ENCODE measurements at places on chromosomes 4 and X. TPM values are rescaled to one million over a fixed set of nuclear protein-coding genes. Genes with fewer than 3 reads are reported as not detected.

The HCCS gene
- total RNA-seq: 28.6 TPM

The MAGEE1 gene
- 1.2 TPM for total RNA-seq

The TMSB15B gene
- not detected for total RNA-seq

The TCEAL4 gene
- total RNA-seq: 31.0 TPM

The KLHL34 gene
- total RNA-seq: not detected

The PNMA6A gene
- total RNA-seq: 0.11 TPM

The PCDH10 gene
- not detected for total RNA-seq

The ESX1 gene
- total RNA-seq: not detected

The IL15 gene
- total RNA-seq: 0.24 TPM

The HTR2C gene
- total RNA-seq: not detected

- DNase-seq: no peak
These were observed 5.8 kb downstream of the HERC3 start for GRCh38 chr4:88597970-88598660.

DNA sequence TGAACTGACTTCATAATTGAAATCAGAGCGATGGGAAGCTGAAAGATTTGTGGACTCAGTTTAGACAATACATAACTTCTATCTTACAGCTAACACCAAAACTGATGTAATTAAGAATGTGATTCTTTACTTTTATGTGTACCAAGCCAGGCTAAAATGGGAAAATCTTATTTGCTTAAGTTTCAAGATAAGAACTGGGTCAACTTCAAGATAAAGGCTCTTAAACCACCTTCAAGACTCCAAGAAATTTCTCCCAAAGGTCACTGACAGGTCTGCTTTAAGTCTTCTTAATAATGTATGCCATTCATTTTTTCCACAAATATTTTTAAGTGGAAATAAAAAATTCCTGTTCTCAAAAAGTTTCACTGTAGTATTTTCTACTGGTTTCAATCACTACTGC is 55.5 kb downstream of the DDX60 start:
- no peak for DNase-seq

DNA sequence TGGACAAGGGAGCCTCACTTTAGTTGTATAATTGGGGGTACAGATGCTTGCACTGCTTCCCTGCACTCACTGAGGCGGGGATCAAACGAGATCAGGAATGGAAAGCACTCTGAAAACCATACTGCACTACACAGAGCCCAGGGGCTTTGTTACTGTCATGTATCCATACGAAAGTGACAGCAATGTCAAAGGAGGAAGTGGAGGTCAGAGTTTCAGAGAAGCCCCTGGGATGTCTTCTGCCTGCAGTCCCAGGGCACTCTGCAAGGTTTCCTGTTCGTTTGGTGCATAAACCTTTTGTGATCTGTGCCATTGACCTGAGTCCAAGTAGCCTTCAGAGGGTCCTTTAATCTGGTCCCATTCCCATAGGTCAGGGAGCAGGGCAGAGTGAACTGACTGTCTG is 31.2 kb downstream of the RNF175 start:
- no peak for DNase-seq

- peak; percentile 79 for DNase-seq
These were observed 11.7 kb upstream of the STATH start for GRCh38 chr4:69984030-69984443.

GRCh38 chrX:41558531-41558930 is 111.4 kb downstream of the NYX start:
- DNase-seq: no peak

- no peak for DNase-seq
These were observed 53.0 kb downstream of the C4orf50 start for GRCh38 chr4:5965225-5965624.

GRCh38 chr4:96642490-96642889 is 802.6 kb downstream of the PDHA2 start:
- DNase-seq: no peak

DNA sequence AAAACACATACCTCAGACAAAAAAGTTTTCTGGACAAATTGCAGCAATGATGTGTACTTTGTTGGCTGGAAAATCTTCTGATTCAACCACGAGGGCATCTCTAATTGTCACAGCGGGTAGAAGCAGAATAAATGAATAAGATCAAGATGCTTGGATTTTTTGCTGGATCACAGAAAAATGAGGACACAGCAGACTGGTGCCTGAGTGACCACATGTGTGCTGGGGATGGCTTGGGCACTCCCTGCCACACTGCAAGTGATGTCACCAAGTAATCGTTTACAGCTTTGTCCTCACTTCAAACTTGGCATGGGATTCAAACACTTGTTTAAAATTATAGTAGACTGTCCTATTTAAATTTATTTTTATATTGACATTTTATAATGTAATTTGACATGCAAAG is 557.0 kb downstream of the SPRY1 start:
- no peak for DNase-seq

DNA sequence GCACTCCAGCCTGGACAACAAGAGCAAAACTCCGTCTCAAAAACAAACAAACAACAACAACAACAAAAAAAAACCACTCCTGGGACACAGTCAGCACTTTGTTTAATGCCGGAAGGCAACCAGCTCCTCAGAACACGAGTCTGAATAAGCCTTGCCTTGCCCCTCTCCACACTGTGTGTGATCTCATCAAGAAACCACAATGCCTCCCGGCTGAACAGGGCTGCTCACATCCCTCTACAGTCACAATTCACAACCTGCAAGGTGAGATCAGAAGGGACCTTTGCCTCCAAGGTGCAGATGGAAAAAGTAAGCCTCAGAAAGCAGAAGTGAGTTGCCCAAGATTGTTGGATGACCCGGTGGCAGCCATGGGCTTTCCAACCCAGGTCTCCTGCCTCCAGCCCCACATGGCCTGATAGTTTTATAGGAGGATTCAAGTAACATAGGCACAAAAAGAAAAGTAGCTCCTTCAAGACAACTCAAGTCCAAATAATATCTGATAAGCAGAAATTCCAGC is 80.8 kb downstream of the JAKMIP1 start:
- no peak for DNase-seq

DNA sequence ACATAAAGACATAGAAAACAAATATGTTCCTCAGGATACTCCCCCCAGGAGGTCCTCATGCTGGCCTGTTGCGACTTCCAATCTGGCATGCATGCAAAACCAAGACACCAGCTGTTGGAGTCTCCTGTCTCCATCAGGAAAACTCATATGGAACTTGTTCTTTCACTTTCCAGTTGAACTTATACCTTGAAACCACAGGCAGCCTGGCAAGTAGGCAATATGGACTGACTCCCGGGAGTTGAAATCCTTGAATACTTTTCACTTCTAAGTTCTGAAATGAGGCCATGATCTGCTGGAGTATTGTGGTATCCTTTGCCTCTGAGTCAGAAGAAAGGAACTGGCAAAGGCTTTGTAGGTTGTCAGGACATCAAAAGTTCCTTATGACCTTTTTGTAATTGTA is 444.2 kb downstream of the IDS start:
- DNase-seq: no peak

- DNase-seq: no peak
These were observed 9.1 kb upstream of the YTHDC1 start for GRCh38 chr4:68358988-68359387.

DNA sequence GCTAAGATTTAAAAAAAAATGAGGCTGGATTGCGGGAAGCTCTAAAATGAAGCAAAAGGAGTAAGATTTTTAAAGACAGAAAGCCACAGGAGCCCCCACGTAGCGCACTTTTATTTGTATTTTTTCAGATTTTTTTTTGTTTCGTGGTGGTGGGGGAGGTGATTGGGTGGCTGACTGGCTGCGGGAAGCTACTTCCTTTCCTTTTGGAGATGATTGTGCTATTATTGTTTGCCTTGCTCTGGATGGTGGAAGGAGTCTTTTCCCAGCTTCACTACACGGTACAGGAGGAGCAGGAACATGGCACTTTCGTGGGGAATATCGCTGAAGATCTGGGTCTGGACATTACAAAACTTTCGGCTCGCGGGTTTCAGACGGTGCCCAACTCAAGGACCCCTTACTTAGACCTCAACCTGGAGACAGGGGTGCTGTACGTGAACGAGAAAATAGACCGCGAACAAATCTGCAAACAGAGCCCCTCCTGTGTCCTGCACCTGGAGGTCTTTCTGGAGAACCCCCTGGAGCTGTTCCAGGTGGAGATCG is 908 bp downstream of the PCDH10 start:
- no peak for DNase-seq

DNA sequence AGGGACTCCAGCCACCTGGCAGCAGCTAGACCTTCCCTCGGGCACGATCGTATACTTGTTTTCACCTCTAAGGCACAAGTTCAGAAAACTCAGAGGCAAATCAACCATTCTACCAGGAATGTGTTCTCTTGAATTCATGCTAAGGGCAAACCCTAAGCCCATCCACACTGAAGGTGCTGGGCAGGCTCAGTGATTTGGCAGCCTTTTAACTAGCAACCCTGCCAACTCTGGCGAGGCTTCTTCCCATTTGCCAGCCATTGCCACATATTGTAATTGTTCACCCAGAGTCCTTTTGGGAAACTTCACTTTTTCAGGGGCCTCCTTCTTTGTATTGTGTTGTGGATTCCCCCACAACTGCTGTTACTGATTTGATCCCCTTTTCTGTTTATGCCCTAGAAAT is 298.6 kb upstream of the LDB2 start:
- DNase-seq: no peak

DNA sequence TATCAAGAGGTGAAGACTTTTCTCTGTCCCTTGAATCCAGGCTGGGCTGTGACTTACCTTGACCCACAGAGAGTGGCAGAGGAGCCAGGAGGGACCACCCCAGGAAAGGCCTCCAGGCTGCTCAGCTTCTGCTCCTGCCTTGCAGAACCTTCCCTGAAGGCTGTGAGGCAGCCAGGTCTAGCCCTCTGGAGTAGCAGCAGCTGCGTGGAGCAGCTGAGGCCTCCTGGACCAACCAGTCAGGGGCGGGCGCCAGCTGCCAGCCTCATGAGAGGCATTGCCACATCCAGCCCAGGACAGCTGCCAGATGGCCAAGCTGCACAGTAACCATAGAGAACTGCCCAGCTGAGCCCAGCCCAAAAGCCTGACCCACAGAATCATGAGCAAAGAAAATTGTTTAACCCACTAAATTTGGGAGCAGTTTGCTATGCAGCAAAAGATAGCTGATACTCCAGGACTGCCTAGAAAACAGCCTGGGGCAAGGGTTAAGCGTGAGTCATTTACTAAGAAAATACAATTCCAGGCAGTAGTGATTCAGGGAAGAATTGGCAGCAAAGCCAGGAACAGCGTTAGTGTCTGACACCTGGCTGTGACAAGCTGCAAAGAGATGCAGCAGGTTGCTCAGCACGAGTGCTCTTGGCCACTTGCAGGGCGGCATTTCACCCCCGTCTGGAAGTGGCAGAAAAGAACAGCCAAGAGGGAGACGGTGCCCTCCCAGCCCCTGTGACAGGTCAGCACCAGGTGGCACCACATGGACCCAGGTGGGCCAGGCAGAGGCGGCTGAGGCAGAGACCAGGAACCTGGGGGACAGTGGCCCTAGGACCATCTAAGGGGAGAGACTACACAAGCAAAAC is 14.7 kb upstream of the PDE6B start:
- no peak for DNase-seq

DNA sequence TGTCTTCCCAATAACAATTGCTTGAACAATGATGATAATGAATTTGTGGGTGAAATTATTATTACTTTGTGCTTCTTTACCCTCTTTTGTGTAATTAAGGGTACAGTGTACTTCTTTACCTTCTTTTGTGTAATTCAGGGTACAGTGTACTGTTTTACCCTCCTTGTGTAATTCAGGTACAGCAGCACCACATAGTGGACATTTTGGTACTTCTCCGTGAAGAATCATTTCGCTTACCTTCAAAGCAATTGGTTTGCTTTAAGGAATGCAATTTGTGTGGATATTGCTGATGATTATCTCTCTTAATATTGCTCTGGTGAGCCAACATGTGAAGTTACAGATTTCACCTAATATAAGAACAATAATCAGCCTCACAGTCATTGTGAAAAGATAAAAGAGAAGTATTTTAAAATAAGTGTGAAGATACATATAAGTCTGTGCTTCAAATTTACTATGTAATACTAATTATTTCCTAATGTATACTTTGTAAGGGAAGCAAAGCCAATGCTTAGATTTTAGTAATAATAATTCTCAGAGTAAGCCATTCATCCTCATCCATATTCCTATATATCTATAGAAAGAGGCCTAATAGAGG is 27.2 kb upstream of the SEC24B start:
- DNase-seq: peak; percentile 43

- no peak for DNase-seq
These were observed 224.7 kb downstream of the RBMX2 start for GRCh38 chrX:130626521-130626920.

DNA sequence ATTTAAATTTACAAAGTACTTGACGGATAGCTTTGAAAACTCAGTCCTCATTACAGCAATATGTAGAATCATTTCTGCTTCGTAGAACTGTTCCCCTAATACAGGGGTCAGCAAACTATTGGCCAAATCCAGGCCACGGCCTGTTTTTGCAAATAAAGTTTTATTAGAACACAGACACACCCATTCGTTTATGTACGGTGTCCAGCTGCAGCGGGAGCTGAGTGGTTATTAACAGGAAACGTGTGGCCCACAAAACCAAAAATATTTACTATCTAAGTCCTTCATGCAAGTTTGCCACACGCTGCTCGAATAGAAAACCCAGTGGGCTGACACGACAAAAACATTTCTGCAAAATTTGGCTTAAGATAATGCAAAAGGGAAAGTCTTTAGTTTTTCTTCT is 146.5 kb downstream of the AFAP1 start:
- DNase-seq: no peak

- DNase-seq: no peak
These were observed at the start of gene SLC25A43 for GRCh38 chrX:119398974-119399771. Gene SLC25A43, plus strand, starts transcription at chrX:119399336. Its CDS starts 68 bp downstream, at chrX:119399404.

DNA sequence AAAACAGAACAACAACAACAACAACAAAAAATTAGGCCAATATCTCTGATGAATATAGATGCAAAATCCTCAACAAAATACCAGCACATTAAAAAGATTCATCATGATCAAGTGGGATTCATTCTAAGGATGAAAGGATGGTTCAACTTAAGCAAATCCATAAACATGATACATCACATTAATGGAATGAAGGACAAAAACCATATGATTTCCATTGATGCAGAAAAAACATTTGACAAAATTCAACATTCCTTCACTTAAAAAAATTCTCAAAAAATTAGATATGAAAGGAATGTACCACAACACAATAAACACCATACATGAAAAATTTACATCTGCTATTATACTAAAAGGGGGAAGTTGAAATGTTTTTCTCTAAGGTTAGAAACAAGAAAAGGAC is 103.3 kb downstream of the IL15 start:
- no peak for DNase-seq

- DNase-seq: no peak
These were observed 1382.5 kb downstream of the C4orf33 start for GRCh38 chr4:130478406-130478805.

DNA sequence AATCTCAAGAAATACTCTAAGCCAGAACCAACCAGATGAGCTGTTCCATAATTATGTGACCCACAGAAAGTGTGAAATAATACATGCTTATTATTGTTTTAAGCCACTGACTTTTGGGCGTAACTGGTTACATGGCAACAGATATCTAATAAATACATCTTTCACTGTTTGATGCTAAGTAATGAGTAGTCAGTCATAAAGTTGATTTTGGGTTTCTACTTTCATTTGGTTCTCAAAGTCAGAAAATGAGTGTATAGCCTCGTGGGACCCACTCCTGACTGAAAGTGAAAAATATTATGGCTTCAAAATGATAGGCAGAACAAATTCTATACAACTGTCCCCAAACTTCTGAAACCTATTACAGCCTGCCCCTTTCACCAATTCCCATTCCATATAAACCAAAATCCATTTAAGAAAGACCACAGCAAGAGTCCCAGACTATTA is 88.0 kb upstream of the CBR4 start:
- DNase-seq: no peak

Measured in HepG2 (cell line).